ENCODE measurements at places on chromosomes 11 and 22.

GRCh38 chr22:22745225-22746060 is 101.0 kb downstream of the GGTLC2 start:
- DNase-seq, result no peak

DNA sequence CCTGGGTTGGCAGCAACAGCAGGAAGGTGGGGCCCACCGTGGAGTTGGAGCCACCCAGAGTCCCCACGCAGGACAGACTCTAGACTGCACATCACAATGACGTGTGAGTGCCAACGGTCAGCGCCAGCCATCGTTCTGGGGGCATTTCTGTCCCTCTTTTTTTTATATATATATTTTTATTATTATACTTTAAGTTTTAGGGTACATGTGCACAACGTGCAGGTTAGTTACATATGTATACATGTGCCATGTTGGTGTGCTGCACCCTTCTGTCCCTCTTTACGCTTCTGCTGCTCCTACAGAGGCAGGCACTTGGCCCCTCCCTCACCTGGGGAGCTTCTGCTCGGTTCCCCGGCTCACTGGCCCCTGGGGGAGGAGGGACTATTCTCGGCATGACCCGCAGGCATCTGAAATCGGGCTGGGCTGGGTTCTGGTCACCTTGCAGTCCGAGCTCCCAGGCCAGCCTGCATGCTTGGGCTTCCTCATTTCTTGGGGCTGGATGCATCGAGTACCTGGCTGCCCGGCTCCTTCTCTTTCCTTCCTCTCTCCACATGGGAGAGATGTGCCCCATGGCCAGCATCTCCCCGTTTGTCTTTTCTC is 787.4 kb downstream of the TBC1D22A start:
- no peak for DNase-seq

GRCh38 chr22:40480996-40481395 is 110.6 kb downstream of the SGSM3 start:
- no peak for DNase-seq

- no peak for DNase-seq
Observed at GRCh38 chr11:119784421-119784820, 55.4 kb upstream of the NECTIN1 start.

GRCh38 chr22:22022255-22022840 is 39.8 kb upstream of the TOP3B start:
- DNase-seq, result no peak

- DNase-seq, result no peak
Observed at GRCh38 chr11:24828938-24829605, 332.2 kb downstream of the LUZP2 start.

GRCh38 chr11:126815111-126815510 is 185.5 kb downstream of the KIRREL3 start:
- no peak for DNase-seq

GRCh38 chr22:30226192-30226832 is 20.2 kb downstream of the LIF start:
- no peak for DNase-seq

- no peak for DNase-seq
Observed at GRCh38 chr11:47558695-47559094, 5.8 kb upstream of the CELF1 start.

GRCh38 chr22:39522567-39523300 is 2.4 kb downstream of the ATF4 start:
- no peak for DNase-seq

GRCh38 chr11:62747475-62748160 is 6.3 kb downstream of the ZBTB3 start:
- DNase-seq, result no peak

- DNase-seq, result no peak
Observed at GRCh38 chr22:31488988-31489617, 539 bp downstream of the EIF4ENIF1 start.

GRCh38 chr11:67266449-67267187 is at the start of gene GRK2:
Gene GRK2 (plus strand): TSS chr11:67266473. CDS start chr11:67266700, 227 bp downstream.
- DNase-seq, result no peak

DNA sequence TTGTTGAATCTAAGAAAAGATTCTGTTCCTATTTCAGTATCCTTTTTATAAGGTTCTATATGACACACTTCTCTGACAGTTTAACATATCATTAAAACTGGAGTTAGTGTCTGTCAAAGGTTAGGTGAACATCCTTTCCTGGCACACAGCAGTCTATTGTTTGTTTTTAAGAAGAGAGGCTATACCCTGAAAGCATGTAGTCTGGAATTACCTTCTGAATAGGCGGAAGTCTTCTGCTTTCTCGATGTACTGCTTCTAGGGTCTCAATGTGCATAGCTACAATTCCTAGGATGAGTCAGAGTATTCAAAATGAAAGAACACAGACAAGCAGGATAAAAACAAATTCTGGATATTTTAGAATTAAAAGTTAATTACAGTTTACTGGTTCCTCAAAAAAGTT is 188.6 kb downstream of the SWAP70 start:
- DNase-seq, result no peak

GRCh38 chr22:25334162-25334490 is 114.7 kb downstream of the CRYBB2 start:
- DNase-seq, result no peak

DNA sequence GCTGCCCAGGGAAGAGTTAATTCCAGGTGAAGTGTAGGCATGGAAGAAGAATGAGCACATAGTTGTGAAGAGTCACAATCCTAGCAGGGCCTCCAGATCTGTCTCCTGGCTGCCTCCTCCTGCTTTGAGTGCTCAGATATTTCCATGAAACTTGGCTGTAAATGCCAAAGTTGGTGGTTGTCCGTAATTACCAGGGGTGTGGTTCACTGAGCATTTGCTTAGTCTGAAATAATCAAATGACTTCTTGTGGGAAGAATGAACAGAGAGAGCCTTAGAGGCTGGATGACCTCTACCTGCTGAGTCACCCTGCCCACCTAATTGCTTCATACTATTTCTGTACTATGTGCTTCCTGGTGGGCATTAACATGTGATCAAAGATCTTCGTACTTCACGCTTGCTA is 50.9 kb downstream of the APIP start:
- no peak for DNase-seq

DNA sequence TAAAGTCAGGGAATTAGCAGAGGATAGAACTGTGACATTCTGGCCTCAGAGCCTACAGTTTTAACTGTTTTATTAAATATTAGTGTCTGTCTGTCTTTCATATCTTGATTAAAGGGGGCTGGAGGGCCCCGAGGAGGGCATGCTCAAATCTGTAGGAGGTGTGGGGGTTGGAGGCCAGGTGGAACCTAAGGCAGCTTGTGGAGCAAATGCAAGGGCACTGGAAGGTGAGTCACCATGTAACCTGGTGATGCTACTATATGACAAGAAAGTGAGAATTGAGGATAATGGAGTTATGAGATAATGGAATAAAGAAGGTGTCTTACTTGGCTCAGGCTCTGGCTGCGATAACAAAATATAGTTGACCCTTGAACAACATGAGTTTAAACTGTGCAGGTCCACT is 27.3 kb upstream of the TMEM86A start:
- no peak for DNase-seq

- DNase-seq, result no peak
Observed at GRCh38 chr11:114087025-114087424, 27.5 kb downstream of the ZBTB16 start.

GRCh38 chr22:25082096-25082495 is 117.6 kb upstream of the CRYBB3 start:
- no peak for DNase-seq

DNA sequence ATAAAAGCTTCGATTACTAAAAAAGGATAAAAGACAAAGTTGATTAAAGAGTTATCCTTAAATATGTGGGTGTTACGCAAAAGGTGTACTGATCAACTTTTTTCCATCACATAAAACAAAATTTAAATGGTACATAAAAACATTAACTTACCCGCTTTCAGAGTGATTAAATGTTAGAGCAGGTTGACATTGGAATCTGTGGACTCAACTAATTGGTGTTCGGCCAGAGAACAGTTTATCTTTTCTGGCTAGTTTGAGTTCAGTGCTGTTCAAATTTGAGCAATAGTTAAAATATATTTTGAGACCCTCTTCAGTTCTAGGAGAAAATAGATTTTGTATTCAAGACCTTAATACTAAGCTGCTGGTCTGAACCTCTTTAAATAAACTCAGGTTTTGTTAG is 56.1 kb downstream of the ATM start:
- no peak for DNase-seq

GRCh38 chr11:22543261-22543660 is 82.4 kb downstream of the FANCF start:
- DNase-seq, result no peak

DNA sequence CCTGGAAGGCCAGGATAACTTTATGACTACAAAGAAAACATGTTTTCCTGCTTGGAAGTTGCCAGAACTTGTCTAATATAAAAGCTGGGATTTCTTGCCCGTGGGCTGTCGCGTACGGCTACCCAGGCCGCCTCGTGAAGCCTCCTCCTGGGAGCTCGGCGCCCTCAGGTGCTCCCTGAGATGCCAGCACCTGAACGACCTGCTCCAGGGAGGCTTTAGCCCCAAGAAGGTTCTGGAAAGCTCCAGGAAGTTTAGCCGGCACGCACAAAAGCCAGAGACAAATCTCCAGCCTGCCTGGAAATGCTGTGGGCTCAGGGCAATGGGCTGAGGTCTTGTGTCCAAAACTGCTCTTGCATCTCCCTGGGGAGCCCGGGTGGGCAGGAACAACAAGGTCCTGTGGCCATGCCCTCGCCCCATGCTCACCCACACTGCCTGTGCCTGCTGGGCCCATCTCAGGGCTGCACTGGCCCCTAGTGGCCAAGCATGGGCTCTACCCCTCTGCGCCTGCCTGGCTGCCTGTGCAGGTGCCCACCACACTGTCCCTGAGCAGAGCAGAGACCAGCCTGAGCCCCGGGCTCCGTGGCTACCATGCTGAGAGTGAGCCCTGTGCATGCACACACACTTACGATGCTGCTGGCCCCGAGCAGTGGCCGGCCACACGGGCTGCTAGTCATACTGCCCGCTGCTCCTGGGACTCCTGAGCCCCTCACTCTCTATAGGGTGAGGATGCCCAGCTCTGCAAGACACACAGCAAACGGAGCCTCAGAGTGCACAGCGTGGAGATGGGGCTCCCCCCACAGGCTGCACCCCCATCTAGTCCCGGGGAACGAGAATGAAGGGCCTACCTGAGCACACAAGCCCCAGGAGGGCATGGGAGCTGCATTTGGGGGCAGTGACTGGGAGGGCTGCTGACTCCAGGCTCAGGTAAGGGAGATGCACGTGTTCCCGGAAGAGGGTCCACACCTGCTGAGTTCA is 4.9 kb upstream of the CELSR1 start:
- DNase-seq, result no peak

DNA sequence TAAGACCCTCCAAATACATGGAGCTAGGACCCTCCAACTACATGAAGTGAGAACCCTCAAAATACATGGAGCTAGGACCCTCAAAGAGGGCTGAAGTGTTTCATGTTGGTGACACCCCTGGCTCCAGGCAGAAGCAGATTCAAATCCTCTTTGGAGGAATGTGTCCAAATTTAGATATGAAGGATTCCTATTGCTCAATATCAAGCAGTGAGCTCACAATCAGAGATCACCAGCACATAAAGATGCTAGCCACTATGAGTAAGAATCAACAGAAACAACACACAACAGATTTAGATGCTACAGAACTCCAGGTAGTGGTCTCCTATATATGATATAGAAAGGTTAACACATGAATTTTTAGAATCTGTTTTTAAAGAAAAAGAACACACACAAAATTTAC is 11.2 kb upstream of the RAB3IL1 start:
- no peak for DNase-seq

GRCh38 chr11:10540546-10540914 is 457 bp downstream of the RNF141 start:
- no peak for DNase-seq

DNA sequence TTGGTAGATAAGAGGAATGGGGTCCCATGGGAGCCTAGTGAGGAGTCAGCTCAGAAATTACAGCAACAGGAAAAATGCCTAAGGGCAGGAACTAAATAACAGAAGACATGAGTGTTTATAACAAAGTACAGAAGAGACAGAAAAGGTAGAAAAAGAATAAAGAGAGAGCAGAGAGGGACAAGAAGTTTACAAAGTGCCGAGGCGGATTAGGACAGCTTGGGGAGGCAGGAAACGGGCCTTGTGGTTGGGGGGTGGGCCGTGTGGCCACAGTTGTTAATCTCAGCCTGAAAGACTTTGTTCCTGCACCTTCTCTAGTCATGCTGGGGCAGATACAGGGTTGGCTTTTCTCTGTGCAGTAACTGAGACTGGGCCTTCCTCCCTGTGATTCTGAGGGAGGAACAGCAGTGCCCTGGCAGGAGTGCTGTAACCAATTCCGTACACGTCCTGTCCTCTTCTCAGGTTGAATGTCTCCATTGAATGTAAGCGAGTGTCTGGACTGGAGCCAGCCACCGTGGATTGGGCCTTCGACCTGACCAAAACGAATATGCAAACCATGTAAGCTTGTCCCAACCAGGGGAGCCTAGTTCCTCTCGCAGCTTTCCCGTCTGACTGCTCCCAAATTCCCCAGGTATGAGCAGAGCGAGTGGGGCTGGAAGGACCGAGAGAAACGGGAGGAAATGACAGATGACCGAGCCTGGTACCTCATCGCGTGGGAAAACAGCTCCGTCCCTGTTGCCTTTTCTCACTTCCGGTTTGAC is 13.2 kb downstream of the NAA40 start:
- DNase-seq, result no peak

GRCh38 chr11:46600194-46600960 is 6.6 kb upstream of the AMBRA1 start:
- no peak for DNase-seq

- no peak for DNase-seq
Observed at GRCh38 chr11:28671274-28671673, 563.1 kb downstream of the METTL15 start.

GRCh38 chr11:123700772-123701171 is 40.7 kb downstream of the ZNF202 start:
- no peak for DNase-seq

DNA sequence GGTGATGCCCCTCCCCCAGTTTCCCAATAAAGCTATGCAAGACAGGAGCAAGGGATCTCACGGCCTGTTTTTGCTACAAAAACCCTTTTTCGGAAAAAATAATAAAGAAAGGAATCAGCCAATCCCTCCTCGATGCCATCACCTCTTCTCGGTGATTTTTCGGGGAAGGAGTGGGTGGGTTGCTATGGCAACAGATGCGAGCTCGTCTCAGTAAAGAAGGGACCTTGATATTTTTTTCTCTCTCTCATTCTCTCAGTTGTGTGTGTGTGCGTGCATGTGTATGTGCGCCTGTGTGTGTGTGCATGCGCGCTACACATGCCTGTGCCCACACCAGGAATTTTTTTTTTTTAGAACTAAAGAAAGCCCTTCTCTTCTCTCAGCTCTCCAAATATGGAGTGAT is 3.8 kb upstream of the NPAS4 start:
- DNase-seq, result no peak

GRCh38 chr22:35380013-35380412 is 883 bp upstream of the HMOX1 start:
- no peak for DNase-seq

GRCh38 chr22:24146194-24146616 is 35.1 kb upstream of the SUSD2 start:
- DNase-seq, result no peak

- DNase-seq, result no peak
Observed at GRCh38 chr11:10719616-10720015, 26.1 kb upstream of the IRAG1 start.

DNA sequence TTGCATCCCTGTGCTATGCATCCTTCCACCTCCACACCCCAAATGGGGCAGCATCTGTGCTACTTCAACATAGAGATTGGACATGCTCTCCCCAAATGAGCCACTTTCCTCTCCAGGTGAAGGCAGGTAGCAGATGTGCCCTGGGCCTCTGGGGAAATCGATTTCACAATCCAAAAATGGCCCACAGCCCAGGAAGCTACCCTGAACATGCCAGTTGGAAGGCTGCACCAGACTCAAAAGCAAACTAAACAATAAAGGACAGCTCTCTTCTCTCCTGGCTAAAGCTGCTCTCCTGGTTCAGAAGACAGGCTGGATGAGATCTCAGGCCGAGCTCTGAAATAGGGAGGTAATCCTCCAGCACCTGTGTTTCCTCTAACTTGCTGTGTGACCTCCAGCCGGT is 19.7 kb downstream of the ISX start:
- no peak for DNase-seq
